Stimulated activated CD4-positive, alpha-beta T cell treated with anti-CD3 and anti-CD28 coated beads, Interleukin-15, amount 100 ng/mL, for 48 hours (primary cell): ENCODE measurements at places on chromosomes 16 and 17.

- DNase-seq, result no peak
Measured at GRCh38 chr16:81080233-81080632, 3.2 kb upstream of the C16orf46 start.

DNA sequence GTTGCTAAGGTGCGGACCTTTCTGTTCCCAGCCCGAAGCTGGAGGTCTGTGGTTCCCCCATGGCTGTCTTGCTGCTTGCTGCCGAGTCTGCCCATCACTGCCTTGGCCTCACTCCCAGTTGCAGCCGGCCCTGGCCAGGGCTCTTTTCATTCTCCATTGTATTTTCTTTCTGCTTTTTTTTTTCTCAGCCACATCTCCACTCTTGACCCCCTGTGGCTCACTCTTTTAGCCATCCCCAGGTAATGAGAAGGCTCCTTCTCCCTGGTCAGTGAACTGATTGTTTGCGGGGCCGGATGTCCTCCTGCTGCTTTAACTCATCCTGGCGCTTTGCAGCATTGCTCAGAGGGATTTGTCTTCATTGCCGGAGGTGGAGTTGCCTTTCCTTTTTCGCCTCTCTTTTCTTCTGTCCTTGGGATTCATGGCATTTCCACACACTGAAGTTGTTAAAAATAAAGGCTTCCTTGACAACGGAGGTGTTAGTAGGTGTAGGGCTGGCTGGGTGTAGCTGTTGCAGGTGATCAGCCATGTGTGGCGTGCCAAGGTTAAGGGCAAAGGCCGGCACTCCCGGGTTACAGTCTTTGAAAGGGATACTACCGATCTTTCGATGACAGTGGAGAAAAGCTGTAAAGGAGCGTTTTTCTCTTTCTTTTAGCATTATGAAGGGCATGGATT, 34.1 kb downstream of the MAP2K6 start:
- no peak for DNase-seq

DNA sequence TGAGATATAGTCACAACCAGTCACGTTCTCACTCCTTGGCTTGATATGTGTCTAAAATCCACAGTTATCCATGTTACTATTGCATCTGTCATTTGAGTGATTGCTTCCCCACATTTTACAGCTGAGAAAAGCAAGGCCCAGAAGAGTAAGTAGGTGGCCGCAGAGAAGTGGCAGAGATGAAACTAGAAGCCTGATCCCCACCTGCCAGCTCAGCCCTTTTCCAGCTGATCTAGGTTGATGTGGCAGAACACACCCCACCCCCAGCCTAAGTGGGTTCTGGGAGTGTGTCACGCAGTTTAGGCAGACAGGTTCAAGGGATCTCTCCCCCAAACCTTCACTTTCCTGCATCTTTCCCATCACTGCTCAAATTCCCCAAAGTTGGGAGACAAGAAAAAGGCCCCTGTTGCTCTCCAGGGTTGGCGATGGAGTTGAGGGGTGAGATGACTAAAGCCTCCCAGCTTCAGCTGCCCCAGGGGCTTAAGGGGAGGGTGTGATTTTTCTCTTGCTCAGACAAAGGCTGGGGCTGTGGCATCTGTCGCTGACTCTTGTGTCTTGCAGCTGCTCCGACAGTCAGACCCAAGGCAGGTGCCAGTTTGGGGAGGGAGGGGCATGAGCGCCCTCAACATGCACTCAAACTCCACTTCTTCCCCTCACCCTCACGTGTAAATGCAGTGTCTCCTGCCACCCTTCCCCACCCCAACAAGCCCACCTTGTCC, 48.9 kb upstream of the LHX1 start:
- no peak for DNase-seq

GRCh38 chr17:81382851-81383250, 12.4 kb upstream of the BAHCC1 start:
- no peak for DNase-seq

DNA sequence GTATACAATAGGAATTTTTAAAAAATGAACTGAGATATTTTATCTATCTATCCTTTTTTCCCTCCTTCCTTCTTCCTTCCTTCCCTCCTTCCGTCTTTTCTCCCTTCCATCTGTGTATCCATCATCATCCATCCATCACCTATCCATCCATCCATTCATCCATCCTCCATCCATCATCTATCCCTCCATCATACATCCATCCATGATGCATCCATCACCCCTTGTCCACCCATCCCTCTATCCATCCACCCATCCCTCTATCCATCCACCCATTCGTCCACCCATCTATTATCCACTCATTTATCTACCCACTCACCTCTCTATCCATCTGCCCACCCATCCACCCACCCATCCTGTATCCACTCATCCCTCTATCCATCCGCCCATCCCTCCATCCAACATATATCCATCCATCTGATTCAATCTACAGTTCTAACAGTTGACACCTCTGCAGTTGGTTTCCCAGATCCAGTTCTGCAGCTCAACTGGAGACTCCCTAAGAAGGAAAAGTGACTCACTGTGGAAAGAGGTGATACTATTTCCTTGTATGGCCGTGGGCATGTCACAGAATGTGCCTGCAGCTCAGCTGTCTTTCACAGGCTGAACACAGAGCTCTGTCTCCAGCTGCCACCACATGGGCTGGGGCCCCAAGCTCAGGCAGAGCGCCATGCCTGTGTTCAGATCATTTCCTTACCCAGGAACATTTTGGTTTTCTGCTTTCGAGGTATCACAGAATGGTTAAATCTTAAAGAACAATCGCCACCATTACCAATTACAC, 130.8 kb downstream of the XYLT1 start:
- no peak for DNase-seq

DNA sequence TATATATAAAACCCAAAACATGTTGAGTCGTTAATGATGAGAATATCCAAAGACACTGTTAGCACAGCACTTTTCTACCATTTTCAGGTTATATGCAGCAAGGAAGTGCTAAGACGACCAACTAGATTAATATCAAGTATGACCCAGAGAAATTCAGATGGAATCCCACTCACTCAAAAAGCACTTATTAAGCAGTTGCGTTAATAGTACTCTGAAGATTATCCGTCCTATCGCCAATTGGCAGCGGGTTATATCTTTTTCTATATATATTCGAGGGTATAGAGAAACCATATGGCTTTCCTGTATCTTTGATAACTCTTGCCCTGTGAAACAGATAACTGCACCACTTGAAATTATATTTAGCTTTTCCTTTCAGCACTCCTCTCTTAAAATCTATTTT, 1.1 kb downstream of the CRLF3 start:
- no peak for DNase-seq

GRCh38 chr17:66748578-66748977, 86.3 kb upstream of the CACNG5 start:
- no peak for DNase-seq

- DNase-seq, result no peak
Measured at GRCh38 chr17:50625032-50625871, 9.4 kb upstream of the ABCC3 start.

GRCh38 chr17:48057626-48058025, 9.5 kb downstream of the NFE2L1 start:
- no peak for DNase-seq

DNA sequence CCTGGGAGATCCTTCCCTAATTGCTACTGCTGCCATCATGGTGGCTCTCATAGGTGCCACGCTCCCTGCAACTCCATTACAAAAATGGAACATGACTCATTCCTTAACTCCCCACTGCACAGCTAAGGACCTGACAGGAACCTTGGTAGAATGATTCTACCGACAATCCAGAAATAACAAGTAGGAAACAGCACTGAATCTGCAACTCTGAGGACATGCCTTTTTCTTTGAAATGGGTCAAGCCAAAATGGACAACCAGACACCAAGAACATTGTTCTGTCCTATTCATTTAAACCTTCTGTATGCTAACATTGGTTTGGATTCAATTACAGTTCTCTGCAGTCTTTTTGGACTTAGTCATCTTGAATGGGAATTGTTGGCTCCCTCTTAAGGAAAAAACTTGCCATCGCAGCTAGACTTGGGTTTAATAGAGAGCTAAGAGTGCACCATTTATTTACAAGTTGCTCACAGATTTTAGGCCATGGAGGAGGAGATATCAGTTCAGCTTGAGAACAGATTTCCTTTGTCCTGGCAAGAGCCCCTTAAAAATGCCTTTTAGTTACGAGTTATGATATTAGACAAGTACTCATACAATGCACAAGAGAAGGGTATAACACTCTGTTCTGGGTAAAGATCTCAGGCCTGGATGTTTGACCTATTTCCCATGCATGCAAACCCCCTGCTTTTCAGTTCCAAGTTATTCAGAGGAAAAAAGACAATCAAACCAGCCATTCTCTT, 20.9 kb upstream of the NSRP1 start:
- DNase-seq, result no peak

- no peak for DNase-seq
Measured at GRCh38 chr17:70988622-70989021, 819.3 kb downstream of the KCNJ2 start.

GRCh38 chr16:10080051-10080772, 102.0 kb downstream of the GRIN2A start:
- no peak for DNase-seq

GRCh38 chr16:84027625-84028024, 15.0 kb downstream of the SLC38A8 start:
- no peak for DNase-seq

DNA sequence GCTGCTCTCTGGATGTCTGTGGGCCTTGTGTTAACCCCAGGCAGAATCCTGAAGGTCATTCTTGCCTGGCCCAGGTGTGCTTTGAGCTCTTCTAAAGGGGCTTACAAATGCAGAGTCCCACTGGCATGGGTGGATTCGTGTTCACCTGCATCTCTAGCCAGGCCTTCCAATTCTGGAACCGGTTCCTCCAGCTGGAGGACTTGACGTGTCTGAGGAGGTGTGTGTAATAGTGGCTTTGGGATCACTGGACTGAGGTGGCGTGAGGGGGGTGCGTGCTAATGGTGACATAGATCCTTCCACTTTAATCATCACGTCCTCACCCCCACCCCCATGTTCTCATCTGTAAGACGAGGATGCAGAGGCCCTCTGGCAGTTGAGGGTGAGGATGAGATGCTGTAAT, 4.8 kb downstream of the GSE1 start:
- DNase-seq, result no peak

DNA sequence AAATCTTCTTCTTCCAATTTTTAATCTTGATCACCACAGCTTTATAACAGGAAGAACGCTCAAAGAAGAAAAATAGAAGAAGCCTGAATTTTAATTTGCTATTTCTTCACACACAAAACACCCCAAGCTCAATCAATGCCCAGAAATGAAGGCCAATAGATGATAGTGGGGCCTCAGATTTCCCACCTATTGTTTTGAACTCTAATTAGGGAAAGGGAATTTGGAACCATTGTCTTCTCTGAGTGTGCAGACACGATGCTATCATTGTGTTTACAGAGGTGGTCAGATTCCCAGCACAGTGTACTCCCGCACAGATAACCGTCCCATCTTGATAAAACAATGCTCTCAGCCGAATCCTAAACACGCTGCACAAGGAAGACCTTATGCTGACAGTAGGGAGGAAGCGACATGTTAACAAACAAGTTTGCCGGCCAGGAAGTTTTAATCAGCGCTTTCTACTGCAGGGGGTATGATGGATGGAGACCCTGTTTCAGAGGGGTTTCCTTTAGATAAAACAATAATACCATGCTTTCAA, 684.7 kb downstream of the MAF start:
- DNase-seq, result no peak

DNA sequence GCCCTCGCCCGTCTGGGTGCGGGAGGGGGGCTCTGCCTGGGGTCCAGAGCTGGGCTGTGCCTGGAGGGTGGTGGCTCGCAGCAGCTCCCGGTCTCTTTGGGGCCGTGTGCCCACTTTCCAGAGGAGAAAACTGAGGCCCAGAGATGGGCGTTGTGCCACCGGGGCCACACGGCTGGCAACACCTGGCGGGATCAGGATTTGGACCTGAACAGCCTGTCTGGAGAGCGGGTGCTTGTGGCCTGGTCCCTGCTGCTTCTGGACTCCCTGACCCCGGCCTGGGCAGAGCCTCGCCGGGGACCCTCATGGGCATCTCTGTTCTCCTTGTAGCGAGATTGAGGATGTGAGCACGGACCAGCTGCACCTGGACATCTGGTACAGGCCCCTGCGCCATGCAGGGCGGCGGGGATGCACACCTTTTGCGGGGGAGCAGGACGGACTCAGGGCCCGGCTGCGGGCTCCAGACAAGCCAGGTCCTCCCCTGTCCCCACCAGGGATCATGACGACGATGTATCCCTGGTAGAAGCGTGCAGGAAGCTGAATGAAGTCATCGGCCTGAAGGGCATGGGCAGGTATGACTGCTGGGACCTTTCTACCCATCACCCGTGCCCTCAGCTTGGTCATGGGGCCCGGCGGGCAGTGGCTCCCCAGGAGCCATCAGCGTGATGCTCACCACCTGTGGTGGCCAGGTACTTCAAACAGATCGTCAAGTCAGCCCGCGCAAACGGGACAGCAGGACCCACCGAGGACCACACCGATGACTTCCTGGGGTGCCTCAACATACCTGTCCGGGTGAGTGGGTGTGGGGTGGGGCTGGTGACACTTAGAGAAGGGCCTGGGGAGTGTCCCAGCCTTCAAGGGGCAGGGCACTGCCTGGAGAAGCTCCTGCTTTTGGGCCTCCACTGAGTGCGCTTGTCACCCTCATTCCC, 8.3 kb downstream of the BAIAP3 start:
- DNase-seq, result no peak

- no peak for DNase-seq
Measured at GRCh38 chr16:29818082-29818481, 2.1 kb downstream of the PAGR1 start.

GRCh38 chr17:319266-319665, 33.3 kb downstream of the RPH3AL start:
- DNase-seq, result no peak

DNA sequence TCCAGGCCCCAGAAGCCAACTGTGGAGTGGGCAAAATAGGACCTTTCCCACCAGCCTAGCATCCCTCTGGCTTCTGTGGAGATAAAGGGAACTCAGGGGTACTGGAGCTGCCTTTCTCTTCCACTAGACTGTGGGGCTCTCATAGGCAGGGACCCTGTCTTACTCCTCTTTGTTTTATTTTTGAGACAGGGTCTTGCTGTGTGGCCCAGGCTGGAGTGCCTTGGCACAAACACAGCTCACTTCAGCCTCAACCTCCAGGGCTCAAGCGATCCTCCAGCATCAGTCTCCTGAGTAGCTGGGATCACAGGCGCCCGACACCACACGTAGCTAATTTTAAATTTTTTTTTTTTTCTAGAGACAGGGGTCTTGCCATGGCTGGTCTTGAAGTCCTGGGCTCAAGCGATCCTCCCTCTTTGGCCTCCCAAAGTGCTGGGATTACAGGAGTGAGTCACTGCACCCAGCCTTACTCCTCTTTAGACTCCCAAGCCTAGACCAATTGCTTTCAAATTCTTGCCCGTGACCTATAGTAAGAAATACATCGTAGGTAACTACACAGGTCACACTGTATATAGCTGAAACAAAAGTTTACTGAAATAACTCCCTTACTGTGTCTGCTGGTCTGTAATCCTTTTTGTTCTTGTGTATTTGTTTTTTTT, 2.6 kb downstream of the RAI1 start:
- DNase-seq, result no peak

- no peak for DNase-seq
Measured at GRCh38 chr16:12362482-12363458, 386.2 kb downstream of the SNX29 start.
